ENCODE measurements at places on chromosomes 2 and 18.
A peak's percentile ranks its signal among the peaks of the same experiment; 100 is the strongest.

GRCh38 chr18:77207540-77207939, 42.1 kb upstream of the GALR1 start:
- peak; percentile 76 for DNase-seq

DNA sequence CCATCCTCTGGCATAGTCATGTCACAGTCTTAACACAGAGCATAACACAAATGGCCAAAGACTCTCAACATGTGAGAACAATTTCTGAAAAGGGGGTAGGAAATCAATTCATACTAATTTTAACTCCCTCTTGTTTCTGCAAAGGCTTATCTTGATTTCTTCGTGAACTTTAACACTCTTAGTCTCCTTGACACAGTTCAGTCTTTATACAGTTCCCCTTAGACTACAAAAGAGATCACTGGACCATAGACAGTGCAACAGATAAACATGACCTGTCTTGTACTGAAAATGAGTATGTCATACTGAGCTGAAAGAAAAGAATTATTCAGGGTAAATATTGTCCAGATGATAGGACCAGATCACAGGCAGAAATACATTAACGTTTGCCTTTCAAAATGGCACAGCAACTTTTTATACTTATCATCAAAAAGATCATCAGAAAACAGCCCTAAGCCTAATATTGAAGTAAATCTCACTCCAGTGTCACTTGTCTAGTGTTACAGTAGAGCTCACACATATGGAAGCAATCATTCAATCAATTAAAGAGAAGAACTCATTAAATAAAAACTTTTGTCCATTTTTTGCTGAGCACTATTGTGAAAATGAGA, 56.4 kb upstream of the VRK2 start:
- DNase-seq: no peak

- no peak for DNase-seq
Measured at GRCh38 chr2:224925061-224925809, 117.0 kb downstream of the DOCK10 start.

GRCh38 chr2:197950724-197951123, 146.3 kb downstream of the PLCL1 start:
- no peak for DNase-seq

- peak; percentile 5 for DNase-seq
Measured at GRCh38 chr2:235433860-235434259, 60.0 kb upstream of the AGAP1 start.

GRCh38 chr2:113283704-113284284, 5.1 kb upstream of the PAX8 start:
- peak; percentile 88 for DNase-seq

- DNase-seq: peak; percentile 29
Measured at GRCh38 chr18:28905509-28905908, 728.6 kb upstream of the CDH2 start.

- no peak for DNase-seq
Measured at GRCh38 chr18:3219241-3219630, 532 bp downstream of the MYOM1 start.
